ENCODE measurements at places on chromosomes 12 and 14.

- DNase-seq, result no peak
Measured at GRCh38 chr14:57845802-57846531, 19.9 kb downstream of the SLC35F4 start.

GRCh38 chr14:100122481-100123223 is 36.8 kb downstream of the DEGS2 start:
- DNase-seq, result no peak

DNA sequence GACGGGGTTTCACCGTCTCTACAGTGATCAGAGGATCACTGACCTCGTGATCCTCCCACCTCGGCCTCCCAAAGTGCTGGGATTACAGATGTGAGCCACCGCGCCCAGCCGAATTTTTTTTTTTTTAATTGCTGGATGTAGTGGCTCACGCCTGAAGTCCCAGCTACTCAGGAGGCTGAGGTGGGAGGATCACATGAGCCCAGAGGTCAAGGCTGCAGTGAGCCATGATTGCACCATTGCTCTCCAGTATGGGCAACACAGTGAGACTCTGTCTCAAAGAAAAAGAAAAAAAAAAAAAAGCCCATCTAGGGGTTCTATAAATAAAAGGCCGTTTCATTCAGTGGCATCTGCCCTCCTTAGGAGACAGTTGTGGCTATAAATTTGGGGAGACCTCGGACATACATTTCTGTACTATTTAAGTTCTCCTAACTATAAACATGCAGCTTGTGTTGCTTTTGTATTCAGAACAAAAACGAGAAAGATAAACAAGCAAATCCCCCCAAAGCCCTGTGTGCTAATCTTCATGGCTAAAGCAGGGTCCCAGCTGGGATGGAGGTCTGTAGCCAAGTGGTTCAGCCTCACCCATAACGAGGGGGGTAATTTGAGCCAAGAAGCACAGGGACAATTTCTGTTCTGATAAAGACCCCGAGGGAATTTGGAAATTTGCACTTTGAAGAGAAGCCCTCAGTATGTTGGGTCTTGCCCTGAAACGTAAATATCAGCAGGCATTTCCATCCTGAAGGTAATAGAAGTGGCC is 35.0 kb upstream of the BCL7A start:
- no peak for DNase-seq

DNA sequence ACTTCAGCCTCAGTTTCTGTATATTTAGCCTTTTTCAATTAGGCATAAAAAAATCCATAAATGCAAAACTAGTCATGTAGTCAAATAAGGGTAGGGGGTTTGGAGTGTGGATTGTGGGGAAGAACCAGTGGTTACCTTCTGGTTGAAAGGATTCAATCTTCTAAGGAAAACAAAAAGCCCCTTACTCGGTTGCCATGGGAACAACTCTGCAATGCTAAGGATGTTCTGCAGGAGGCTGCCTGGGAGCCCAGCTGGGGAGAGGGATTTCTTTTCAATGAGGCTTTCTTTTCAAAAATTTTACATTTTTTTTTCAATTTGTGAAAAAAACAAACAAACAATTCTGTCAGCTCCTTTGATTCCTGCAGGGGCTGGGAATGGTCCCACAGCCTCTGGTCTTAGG is 67.2 kb downstream of the SLC8A3 start:
- DNase-seq, result no peak

GRCh38 chr14:51666070-51666469 is 14.4 kb downstream of the FRMD6 start:
- DNase-seq, result no peak

GRCh38 chr12:89234324-89235114 is 117.8 kb downstream of the DUSP6 start:
- DNase-seq, result no peak

DNA sequence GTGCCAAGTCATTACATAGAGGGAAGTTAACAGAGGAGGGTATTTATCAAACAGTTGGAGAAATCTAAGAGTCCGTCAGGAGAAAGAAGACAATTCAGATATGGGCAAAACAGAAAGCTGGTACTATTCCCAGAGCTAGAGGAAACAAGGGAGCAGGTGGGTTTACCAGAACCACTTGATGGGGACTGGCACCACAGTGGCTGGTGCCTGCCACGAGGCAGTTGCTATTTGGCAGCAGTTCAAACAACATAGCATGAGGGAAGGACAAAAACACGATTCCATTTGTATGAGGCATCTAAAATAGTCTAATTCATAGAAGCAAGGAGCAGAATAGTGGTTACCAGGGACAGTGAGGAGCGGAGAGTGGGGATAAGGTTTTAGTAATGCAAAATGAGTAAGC is 24.6 kb upstream of the KLRD1 start:
- no peak for DNase-seq

DNA sequence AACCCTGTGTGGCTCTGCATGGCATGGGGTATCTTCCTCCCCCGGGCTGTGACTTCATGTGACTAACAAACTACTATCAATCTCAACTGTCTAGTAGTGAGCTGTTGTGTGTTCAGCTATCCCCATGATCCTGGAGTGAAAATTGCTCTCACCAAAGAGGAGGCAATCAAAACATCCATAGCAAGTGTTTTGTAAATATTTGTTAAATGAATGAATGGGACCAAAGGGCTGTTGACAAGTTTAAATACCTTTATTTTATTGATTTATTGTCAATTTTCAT is 138.1 kb upstream of the CPM start:
- DNase-seq, result no peak

- no peak for DNase-seq
Measured at GRCh38 chr14:68728342-68729106, 64.3 kb downstream of the ZFP36L1 start.

- no peak for DNase-seq
Measured at GRCh38 chr12:30706476-30706875, 10.8 kb upstream of the IPO8 start.

- DNase-seq, result no peak
Measured at GRCh38 chr12:94240171-94240570, 91.8 kb downstream of the PLXNC1 start.

Measured in activated CD8-positive, alpha-beta memory T cell treated with anti-CD3 and anti-CD28 coated beads for 1 hour (primary cell).